ENCODE measurements at places on chromosomes 6 and 20.

- DNase-seq = no peak
Observed at GRCh38 chr20:61753987-61754956, 311.4 kb downstream of the TAF4 start.

GRCh38 chr6:157276731-157277130 is 46.6 kb downstream of the TMEM242 start:
- no peak for DNase-seq

GRCh38 chr20:46000262-46000996 is 8.3 kb upstream of the MMP9 start:
- DNase-seq = no peak

- no peak for DNase-seq
Observed at GRCh38 chr6:71387179-71387578, 98.6 kb downstream of the OGFRL1 start.

GRCh38 chr6:75205776-75206575 is at the start of gene COL12A1:
TSS of gene COL12A1 (minus strand) at chr6:75206053. CDS start at chr6:75202792, 3,261 bp downstream.
- DNase-seq = no peak

DNA sequence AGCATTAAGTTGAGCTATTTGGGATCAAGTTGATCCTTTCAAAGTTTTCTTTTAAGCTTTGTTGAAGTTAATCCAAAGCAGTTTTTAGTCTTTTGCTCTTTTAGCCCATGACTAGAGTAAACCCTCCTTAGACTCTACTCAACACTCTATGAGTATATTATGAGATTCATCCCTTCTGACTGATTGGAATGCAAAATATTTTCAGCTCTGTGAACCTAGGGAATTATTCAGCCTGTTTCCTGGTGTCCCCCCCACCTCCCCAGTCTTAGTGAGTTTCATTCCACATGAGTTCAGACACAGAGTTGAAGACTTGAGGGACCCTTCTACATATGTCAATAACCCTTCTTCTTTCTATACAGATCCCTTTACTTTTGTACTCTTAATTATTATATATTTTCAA is 413.7 kb downstream of the RFPL4B start:
- DNase-seq = no peak

- no peak for DNase-seq
Observed at GRCh38 chr6:158467923-158468322, 92.0 kb upstream of the TMEM181 start.

DNA sequence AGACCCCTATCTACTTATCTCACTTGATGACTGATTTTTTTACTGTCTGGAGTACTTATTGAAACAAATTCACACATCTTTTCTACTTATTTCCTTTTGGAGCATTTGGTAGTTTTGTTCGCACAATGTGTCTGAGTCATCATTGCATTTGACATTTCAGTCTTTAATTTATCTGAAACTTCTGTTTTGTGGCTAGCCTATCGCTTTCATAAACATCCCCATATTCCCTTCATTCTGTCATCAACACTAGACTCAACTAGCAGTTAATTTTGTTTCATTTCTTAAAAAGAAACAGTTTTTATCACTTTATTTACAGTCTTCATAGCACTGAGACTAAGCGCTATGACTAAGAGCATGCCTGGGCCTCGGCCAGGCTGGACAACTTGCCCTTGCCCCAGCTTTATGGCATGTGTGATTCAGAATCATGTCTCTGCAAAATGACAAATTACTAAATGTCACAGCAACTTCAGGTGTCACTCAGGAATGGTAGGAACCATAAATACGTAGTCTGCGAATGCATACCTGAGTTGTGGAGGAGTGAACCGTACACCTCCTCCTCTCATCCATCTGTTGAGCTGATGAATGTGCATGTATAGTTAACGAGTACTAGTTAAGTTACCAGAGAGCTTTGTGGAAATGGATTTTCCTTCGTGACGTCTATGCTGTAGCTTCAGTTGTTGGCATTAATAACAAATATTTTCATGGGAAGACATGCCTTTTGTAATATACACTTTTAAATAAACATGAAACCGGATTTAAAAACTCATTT is 16.2 kb downstream of the L3MBTL3 start:
- DNase-seq = no peak

DNA sequence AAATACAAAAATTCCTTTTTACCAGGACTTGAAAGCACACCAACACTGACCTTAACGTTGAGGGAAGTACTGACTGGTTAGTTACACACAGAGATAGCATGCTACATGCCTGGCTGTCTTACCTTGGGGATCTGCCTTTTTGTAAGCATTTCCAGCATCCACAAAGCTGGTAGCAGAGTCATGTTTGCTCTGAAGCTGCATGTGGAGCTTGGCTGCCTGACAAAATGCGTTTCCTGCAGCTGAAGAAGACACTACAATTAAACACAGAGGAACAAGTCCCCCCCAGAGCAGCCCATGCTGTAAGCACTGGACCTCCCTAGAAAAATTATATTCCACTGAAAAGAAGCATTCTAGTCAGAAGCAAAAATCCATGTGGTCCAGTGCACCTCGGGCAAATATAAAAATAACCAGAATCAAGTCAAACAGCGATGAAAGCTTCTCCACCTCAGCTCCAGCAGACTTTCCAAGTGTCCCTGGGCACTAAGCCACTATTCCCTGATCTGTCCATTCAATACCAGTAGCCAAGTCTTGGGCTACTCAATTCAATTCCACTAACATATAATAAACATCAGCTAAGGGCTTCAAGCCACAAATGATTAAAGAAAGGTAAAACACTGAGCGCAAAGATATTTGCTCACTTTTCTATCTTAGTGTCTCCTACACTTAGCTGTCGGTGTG is 24.2 kb downstream of the NAPB start:
- no peak for DNase-seq

DNA sequence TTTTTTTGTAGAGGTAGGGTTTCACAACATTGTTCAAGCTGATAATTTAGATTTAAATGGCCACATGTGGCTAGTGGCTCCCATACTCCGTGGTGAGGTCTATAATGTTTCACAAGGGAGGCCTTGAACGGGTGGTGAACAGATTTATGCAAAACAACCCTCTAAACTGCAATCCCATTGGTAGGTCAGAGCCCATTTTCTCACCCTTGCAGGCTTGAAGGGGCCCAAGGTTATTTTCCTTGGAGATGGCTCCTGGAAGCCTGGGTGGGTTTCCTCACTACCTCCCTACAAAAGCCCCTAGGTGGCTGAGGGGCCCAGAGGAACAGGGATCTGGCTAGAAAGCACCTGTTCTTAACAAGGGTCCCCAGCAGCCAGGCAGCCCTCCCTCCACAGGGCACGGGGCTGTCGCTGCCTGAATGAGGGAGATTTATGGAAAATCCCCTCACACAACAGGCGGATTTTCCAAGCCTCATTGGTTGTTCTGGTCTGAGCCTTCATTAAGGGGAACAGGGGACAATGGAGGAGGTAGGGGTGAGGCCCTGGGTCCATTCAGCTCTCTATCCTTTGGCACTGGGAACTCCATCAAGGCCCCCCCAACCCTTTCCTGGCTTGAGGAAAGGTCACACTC is 64.6 kb downstream of the VEGFA start:
- DNase-seq = no peak

DNA sequence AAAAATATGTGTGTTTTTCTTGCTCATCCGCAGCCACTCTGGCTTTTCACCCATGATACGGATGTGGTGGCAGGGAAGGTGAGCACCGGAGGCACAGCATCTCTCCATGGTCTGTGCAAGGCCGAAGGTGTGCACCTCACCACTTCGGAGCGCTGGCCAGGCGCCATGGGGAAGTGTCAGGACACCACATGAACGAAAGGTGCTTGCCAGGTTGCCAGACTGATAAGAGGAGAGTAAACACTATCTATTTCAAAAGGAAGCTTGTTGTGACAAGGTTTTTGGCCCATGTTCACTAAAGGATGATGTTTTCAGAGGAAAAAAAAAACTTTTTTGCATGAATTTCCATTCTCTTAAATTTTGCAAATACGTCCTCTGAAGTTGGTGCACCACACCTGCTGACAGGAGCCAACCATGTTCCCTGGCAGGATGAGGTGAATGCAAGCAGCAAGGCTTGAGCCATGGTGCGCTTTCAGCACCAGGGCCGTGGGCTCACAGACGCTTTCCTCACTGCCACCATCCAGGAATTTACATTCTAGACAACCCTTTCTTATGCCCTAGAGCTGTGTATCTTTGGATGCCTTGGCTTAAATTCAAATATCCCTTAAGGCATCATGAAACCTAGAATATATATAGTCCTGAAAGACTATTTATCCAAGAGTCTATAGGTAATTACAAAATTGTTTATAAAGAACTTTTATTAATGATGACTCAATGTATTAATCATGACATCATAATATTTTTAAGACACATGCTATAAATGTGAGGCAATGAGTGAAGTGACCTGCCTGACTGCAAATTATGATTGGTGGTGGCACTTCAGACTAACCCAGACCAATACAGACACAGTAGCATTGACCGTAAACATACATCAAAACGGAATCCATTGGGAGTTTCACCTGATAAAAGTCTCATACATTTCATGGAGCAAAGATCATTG is 234.5 kb downstream of the TFAP2A start:
- DNase-seq = no peak

- DNase-seq = no peak
Observed at GRCh38 chr6:137219664-137220252, 573 bp upstream of the IFNGR1 start.

GRCh38 chr20:22288957-22289356 is 295.4 kb downstream of the FOXA2 start:
- DNase-seq = no peak

DNA sequence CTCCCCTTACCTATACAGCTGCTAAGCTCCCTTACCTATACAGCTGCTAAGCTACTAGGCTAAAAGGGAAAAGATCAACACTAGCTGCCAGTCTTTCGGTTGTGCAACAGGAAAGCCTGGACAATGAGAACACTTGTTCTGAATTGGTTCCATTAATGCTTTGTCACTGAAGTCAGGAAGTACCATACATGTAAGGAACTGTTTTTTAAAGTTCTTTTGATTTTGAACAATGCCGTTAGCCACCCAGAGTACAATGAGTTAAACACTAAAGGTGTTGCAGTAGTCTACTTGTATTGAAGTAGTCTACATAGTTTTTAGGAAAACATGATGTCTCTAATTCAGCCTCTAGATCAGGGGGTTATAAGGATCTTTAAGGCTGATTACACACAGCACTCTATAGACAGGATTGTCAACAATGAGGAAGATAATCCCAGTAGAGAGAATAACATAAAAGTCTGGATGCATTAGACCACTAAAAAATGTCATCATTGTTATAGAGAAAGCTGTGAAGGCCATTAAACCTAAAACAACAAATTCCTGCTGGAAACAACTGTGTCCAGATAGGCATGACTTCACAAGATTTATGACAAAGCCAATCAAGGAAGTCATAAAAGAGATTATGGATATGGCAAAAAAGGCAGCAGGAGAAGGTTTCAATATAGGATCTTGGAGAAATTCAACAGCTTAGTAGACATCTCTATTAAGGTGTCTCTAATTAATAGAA is 306.3 kb downstream of the PHF3 start:
- no peak for DNase-seq

- DNase-seq = no peak
Observed at GRCh38 chr6:129186988-129187387, 304.1 kb downstream of the LAMA2 start.

- no peak for DNase-seq
Observed at GRCh38 chr6:109105681-109106080, 10.4 kb downstream of the CEP57L1 start.

DNA sequence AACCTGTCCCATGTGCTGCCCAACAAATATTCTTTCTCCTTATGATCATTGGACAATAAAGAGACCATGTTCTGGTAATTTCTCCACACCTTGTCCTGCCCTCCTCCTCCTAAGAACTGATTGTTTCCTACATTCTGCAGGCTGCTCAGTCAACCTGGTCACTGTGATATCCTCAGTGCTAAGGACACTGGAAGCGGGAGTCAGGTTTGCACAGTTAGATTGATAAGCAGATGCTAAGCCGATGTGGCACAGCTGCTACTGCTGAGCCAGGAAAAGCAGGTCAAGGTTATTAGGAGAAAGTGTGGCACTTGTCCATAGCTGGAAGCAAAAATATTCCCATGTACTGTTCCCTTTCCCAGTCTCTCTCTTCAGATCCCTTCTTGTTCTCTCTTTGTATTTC is 154.8 kb downstream of the TFAP2B start:
- no peak for DNase-seq

GRCh38 chr6:13131935-13132661 is 196.2 kb downstream of the TBC1D7 start:
- DNase-seq = no peak

GRCh38 chr20:23061734-23062561 is 12.5 kb upstream of the THBD start:
- no peak for DNase-seq

DNA sequence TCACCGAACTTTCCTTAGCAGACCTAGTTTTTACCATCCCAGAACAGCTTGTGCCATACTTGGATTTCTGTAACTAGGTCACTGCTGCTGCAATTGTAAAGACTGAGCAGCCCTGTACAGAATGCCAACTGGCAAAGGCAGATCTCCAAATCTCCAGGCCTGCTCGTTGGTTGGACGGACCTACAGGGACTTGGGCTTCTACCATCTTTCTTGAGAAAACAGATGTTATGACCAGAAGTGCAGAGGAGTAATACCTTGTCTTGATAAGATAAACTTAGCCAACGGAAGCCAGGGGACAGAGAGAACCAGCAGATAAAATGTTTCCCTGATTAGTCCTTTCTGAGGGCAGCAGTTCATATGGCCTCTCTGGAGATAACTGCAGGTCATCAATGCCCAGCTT is 304.1 kb downstream of the RFPL4B start:
- no peak for DNase-seq

GRCh38 chr6:69303382-69303781 is 493.4 kb downstream of the LMBRD1 start:
- DNase-seq = no peak

All from CD4-positive, alpha-beta T cell treated with Interleukin-1 beta for 1 hour (primary cell).